DMS53 (cell line): ENCODE measurements at places on chromosomes 3 and 15.

GRCh38 chr3:9157651-9158362 is 91.6 kb downstream of the SRGAP3 start:
- no peak for DNase-seq

DNA sequence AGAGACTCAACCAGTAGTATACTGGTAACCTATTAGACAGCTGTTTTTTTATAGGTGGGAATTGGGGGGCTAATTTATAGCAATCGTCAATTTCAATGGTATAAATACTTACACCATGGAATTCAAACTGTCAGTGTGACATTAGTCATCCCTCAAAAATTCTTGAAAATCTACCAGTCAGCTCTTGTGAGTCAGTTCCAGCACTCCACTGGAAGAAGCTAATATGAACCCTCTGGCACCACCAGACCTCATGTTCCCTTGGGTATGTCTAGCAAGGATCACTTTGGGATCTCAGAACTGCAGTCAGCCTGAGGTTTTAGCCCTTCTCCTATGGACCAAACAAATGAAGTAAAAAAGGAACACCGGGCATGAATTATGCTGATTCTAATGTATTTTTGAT is 11.8 kb upstream of the UACA start:
- DNase-seq, result no peak

DNA sequence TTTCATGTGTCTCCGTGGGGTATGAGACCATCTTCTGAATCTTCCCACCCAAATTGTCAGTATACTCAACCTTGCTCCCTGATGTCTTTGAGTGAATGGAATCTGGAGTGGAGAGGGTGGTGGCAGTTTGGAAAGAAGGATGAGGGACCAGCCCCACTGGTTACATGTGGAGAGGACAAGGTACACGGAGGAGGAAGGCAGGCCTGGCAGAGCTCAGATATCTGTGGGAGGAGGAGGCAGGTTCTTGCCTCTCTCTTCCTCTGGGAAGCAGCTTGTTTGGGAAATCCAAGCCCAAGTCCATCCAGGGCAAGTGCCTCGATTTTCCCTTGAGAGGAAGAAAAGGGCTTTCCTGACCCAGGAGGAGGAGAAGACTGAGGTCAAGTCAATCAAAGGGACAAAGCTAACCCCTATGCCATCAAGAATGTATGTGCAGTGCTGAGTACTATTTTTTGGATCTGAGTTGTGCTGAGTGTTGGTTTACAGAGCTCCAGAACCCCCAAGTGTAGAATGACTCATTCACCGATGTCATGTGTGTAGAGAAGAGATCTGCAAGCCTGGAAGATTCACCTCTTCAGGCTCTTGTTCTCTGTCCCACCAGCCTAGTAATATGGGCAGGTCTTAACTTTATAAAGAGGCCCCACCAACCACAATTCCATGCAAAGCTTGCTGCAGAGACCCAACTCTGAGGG is 19.8 kb upstream of the LOXL1 start:
- DNase-seq, result no peak

GRCh38 chr3:108100906-108101660 is 10.3 kb upstream of the CD47 start:
- no peak for DNase-seq

GRCh38 chr3:21944251-21944650 is 193.2 kb upstream of the ZNF385D start:
- DNase-seq, result no peak

GRCh38 chr3:3801494-3801841 is 2.2 kb downstream of the LRRN1 start:
- DNase-seq, result no peak

DNA sequence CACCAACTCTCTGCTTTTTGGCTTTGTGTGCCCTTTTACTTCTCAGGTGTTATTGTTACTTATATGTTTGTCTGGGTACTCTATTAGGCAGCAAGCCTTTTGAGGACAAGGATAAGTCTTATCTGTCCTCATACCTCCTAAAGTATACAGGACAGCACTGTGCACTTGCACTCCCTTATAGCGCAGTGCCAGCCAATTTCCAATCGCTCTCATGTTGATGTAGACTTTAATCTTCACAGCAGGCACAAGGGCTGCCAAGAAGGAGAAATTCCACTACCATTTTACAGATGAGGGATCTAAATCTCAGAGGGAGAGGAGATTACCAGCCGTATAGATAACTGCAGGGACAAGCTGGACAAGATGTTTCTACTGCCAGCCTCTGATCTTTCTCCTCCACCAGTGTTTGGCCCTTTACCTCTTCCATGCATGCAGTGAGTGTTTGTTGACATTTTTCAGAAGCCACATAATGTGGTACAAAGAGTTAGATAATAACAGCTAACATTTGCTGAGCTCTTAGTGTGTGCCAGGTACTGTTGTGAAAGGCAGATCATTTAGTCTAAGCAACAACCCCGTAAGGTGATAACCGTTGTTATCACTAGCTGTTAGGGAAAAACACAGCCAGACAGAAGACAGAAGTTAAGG is 30.1 kb downstream of the SST start:
- DNase-seq, result peak; percentile 56

GRCh38 chr15:44081026-44082013 is 113.8 kb downstream of the FRMD5 start:
- no peak for DNase-seq

DNA sequence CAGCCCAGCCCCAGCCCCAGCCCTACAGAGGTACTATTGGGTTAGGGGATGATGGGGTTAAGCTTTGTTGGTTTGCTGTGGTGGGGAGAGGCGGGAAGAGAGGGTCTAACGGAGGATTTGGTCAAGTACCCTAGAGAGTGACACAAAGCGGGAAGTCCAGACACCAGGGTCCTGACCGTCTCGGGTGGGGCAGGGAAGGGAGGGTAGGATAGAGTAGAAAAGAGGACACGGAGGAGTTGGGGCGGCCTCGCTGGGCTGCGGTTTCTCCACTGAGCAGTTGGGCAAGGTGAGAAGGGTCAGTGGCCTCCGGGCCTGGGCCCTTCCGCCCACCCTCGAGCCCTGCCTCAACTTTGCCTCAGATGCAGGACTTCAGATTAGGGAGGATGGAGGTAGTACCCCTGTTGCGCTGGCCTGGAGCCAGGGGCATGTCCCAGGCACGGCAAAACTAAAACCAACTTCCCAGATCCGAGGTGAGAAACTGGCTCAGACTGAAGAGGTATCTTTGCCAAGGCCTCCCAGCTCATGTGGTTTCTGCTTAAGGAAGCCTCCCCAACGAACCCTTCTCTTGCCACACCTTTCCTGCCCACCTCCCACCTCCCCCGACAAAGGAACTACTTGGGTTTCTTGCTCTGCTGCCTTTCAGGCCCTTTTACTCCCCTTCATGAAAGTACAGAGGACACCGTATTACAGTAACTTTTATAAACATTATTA is 551 bp downstream of the PML start:
- DNase-seq, result peak; percentile 32

DNA sequence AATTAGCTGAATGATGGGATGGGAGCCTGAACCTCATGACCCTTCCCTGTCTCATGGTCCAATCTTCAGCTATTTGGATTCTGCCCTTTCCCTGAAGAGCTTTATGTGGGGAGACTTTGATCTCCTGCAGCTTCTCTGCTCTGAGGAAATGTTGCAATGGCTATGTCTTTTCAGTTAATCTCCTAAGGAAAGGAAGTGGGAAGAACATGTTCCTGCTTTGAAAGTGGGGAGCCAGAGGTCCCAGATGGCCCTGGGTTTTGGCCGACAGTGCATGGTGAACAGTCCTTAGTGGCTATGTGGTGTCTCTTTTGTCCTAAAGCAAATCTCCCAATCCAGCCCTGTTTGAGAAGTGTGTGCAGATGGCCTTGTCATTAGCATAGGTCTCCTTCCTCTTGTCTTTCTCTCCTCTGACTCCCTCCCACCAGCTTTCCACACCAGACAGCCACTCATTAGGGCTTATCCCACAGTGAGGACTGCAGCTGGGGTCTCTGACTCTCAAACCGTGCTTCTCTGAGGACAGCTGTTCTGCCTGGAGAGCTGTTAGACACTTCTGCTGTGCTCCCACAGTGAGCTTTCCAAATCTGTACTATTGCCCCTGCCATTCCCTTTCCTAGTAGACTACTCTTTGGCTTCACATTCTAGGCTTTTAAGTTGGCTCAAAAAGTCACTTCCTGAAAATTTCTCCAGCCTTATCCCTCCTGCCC is 365.8 kb upstream of the UMPS start:
- DNase-seq, result no peak

DNA sequence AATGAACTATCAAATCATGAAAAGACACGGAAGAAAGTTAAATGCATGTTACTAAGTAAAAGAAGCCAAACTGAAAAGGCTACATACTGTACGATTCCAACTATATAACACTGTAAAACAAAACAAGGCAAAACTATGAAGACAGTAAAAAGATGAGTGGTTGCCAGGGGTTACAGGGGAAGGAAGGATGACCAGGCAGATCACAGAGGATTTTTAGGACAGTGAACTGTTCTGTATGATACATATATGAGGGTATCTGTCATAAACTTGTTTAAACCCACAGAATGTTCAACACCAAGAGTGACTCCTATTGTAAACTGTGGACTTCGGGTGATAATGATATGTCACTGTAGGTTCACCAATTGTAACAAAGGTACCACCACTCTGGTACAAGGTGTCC is 60.6 kb downstream of the CHSY1 start:
- DNase-seq, result no peak

GRCh38 chr3:142734834-142735233 is 11.0 kb downstream of the TRPC1 start:
- DNase-seq, result no peak

DNA sequence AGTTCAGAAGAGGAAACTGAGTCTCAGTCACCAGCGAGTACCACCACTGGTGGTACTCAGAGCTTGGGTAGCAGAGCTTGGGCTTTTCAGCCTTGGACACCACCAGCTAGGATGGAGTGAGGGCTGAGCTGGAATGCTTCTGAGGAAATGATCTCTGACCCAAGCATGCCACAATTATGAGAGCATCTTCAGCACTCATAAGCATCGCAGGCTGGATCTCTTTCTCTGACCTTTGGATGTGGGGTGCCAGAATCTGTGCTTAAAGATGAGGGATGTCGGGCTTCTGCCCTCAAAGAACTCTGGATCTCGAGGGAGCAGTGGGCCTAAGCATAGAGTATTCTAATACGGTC is 36.4 kb downstream of the ZNF710 start:
- no peak for DNase-seq

DNA sequence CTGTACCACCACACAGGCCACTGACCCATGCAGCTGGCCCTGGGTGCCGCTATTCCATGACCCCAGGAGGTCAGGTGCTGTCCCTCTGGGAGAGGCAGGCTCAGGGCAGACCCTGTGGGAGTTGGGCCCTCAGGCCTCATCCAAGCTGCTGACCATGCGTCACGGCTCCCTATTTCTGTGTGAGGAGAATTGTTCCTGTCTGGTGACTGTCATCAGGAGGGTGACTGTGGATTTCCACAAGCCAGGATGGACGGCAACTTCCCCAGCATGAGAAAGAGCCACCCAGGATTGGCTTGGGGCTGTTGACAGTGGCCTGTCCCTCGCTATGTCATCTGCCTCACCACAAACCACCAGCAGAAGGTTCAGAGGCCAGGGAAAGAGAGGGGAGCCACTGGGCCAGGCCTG is 41.4 kb downstream of the ZDHHC19 start:
- DNase-seq, result no peak

GRCh38 chr3:3893590-3893989 is 94.4 kb downstream of the LRRN1 start:
- no peak for DNase-seq

- DNase-seq, result peak; percentile 60
Observed at GRCh38 chr3:124467980-124468902, 262.0 kb upstream of the UMPS start.

DNA sequence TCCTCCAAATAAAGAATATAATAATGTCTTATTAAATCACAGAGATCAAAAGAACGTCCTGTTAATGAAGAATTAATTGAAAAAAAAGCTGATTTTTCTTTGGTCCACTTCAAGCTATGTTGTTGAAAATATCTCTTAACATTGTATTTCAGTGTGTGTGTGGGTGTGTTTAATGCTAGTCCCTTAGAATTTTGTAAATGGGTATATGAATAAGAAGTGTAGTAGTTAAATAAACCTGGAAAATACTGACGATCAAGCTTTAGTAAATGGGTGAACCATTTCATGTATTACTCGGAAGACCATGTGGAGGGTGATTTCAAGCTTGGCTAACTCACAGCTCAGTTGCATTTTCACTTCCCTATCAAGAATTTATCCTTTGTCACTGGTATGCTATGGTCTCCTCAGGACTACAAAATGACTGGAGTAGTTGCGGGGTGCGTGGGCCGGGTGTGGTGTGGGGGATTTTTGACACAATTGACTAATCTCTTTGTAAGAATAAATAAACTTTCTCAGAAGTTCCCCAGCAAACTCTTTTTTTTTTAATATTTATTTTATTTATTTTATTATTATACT is 586.4 kb downstream of the GRM7 start:
- no peak for DNase-seq

- DNase-seq, result no peak
Observed at GRCh38 chr15:71168166-71168834, 53.0 kb downstream of the THSD4 start.

- peak; percentile 0 for DNase-seq
Observed at GRCh38 chr3:70849911-70850699, 537.7 kb upstream of the MDFIC2 start.

DNA sequence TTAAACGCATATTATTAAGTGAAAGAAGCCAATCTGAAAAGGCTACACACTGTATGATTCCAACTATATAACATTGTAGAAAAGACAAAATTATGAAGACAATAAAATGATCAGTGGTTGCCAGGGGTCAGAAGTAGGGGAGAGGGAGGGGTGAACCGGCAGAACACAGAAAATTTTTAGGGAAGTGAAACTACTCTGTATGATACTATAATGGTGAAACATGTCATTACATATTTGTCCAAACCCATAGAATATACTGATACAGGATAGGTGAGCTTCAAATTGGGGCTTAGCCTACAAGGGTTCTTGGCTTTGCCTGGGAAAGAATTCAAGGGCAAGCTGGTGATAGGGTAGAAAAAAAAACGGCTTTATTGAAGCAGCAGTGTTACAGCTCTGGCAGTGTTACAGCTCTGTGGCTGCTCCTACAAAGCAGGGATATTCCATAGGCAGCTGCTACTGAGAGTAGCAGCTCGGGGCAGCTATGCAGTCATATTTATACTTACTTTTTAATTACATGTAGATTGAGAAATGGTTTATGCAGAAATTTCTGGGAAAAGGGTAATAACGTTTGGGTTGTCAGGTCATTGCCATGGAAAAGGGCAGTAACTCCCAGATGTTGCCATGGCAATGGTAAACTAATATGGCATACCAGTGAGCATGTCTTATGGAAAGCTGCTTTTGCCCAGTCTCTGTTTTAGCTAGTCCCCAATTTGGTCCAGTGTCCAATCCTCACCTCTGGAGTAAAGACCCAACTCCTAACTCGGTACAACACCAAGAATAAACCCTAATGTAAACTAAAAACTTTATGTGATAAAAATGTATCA is 125.1 kb upstream of the SLC25A36 start:
- peak; percentile 42 for DNase-seq

GRCh38 chr3:153195349-153195879 is 33.4 kb downstream of the RAP2B start:
- no peak for DNase-seq

DNA sequence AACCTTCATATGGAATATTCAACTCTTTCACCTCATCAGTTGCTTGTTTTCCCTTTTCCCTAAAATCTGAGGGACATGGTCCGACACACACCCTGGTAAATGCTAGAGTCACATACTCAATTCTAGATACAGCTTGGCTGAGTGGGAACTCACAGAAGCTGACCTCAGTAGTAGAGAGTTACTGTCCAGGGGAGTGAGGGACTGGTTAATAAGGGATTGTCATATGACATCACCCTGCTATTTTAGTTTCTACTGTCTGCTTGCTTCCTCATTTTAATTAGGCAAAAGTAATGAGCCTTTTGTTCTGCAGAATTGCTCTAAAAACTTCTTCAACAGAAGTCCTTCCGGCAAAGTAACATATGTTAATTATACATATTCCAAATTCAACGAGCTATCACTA is 244.5 kb downstream of the ZIC4 start:
- DNase-seq, result no peak

- DNase-seq, result no peak
Observed at GRCh38 chr15:96340598-96341512, 10.4 kb downstream of the NR2F2 start.
